NCI-H1092 (cell line): ENCODE measurements at places on chromosomes 3 and 15.

GRCh38 chr3:18144571-18144970 lies 280.6 kb downstream of the SATB1 start:
- DNase-seq, result no peak

- DNase-seq, result no peak
These were observed 103.4 kb upstream of the KLHL25 start for GRCh38 chr15:85897895-85898717.

- no peak for DNase-seq
These were observed 174.1 kb upstream of the DPH6 start for GRCh38 chr15:35720019-35720418.

- peak; percentile 51 for DNase-seq
These were observed at the start of gene ZNF710 for GRCh38 chr15:90001062-90001682. ZNF710 (plus strand) TSS chr15:90001324; CDS start chr15:90067138, 65,814 bp downstream.

- DNase-seq, result no peak
These were observed 9.6 kb downstream of the CHST13 start for GRCh38 chr3:126533506-126533905.

GRCh38 chr3:193335031-193335430 lies 43.5 kb downstream of the ATP13A5 start:
- DNase-seq, result no peak

GRCh38 chr3:196008387-196008786 lies 73.5 kb downstream of the TFRC start:
- DNase-seq, result no peak

DNA sequence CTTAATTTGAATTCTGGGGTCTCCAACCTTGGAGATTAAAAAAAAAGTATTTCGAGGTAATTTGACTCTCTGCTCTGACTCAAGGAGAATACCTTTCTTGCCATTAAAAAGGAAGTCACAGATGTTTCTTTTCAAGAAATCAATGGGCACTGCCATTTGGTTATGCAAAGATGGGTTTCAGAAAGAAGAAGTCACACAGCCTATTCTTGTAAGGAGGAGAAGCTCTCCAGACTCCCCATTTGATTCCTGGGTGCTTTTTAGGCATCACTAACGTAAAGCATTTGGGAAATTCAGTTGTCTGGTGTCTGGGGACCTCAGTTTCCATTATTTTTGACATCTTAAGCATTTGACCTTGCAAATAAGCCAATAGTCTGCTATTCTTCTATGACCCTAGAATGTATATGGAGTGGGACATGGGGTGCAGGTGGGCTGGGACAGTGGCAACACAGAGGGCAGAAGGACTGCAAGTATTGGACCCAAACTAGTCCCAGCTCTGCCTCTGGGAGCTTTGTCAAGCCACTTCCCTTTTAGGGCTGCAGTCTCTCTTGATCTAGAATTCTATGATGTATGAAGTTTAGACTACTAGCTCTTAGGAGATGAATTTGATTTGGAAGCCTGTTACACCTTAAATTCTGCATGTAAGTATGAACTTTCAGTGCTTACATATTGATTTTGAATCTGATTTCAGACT lies 27.8 kb downstream of the IL5RA start:
- DNase-seq, result no peak

DNA sequence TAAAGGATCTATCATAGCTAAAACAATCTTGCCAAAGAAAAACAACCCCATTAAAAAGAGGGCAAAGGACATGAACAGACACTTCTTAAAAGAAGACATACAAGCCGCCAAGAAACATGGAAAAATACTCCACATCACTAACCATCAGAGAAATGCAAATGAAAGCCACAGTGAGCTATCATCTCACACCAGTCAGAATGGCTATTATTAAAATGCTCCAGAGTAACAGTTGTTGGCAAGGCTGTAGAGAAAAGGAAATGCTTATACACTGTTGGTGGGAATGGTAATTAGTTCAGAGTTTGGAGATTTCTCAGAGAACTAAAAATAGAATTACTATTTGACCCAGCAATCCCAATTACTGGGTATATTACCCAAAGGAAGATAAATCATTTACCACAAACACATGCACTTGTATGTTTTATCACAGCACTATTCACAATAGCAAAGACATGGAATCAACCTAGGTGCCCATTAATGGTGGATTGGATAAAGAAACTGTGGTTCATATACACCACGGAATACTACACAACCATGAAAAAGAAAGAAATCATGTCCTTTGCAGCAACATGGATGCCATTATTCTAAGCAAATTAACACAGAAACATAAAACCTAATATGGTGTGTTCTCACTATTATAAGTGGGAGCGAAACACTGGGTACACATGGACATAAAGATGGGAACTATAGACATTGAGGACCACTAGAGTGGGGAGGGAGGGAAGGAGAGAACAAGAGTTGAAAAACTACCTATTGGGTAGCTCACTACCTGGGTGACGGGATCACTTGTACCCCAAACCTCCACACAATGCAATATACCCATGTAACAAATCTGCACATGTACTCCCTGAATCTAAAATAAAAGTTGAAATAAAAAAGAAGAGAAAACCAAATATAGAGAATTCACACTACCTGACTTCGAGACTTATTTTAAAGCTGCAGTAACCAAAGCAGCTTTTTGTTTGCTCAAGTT lies 32.6 kb downstream of the ITGA11 start:
- no peak for DNase-seq

GRCh38 chr3:127448161-127448561 lies 142.4 kb downstream of the TPRA1 start:
- peak; percentile 52 for DNase-seq
